CD4-positive, alpha-beta T cell treated with Interleukin-2 at 100 ng/mL for 4 hours (primary cell): ENCODE measurements at places on chromosomes 3 and 15.
A peak's percentile ranks its signal among the peaks of the same experiment; 100 is the strongest.

DNA sequence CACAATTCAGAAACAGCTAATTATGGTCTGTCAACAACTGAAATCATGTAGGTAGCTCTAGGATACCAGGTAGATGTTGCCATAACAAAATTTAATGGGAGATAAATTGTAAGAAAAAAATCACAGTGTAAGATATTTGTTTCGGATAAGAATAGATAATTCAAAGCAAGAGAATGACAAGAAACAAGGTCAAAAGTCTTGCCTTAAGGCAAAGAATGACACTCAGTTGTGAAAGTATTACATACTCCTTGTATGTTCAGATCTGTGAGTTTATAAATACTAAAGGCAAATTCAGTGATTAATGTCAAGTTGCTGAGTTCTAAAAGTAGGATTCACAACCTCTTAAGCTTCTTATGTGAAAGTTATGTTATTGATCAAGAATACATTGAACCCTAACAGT is 772.2 kb upstream of the SGO1 start:
- DNase-seq, result no peak

- DNase-seq, result no peak
Measured at GRCh38 chr15:61951949-61952348, 108.3 kb downstream of the VPS13C start.

- DNase-seq, result no peak
Measured at GRCh38 chr3:193212844-193213243, 28.2 kb upstream of the PLAAT1 start.

DNA sequence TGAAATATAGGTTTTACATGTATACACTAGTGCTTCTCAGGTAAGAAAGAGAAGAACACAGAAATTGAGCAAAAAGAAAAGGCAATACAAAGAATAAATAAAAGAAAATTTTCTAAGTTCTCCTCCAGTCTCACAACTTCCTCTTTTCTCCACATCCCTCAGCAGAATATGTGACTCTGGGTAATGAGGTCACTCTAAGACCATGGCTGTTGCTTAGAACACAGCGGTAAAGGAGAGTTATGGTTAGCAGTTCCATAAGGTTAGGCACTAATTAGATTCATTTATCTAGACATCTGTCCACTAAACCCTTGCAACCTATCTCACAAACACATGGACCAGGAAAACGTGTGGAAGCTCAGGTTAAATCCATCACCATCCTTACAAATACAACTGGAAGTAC is 47.9 kb downstream of the IGSF11 start:
- no peak for DNase-seq

GRCh38 chr3:190926619-190927018 is 64.1 kb upstream of the GMNC start:
- no peak for DNase-seq

GRCh38 chr15:46278062-46278461 is 643.2 kb downstream of the SQOR start:
- no peak for DNase-seq

DNA sequence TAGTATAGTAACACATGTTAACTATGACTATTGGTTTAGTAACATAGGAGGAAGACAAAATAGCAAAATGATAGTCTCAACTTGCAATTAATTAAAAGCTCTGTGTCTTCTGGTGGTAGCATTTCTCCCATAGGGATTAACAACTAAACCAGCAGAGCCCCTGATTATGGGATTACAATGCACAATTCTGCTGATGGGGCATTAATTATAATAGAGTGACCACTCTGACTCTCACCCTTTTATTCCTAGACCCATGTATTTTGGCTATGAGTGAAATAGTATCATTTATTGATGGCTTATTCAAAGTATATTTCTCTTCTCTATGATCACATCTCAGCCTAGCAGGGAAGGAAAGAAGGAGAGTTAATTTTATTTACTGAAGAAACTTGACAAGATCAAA is 17.5 kb upstream of the GOLGA8B start:
- no peak for DNase-seq

GRCh38 chr3:151084893-151085226 is 604 bp upstream of the MED12L start:
- DNase-seq, result no peak

DNA sequence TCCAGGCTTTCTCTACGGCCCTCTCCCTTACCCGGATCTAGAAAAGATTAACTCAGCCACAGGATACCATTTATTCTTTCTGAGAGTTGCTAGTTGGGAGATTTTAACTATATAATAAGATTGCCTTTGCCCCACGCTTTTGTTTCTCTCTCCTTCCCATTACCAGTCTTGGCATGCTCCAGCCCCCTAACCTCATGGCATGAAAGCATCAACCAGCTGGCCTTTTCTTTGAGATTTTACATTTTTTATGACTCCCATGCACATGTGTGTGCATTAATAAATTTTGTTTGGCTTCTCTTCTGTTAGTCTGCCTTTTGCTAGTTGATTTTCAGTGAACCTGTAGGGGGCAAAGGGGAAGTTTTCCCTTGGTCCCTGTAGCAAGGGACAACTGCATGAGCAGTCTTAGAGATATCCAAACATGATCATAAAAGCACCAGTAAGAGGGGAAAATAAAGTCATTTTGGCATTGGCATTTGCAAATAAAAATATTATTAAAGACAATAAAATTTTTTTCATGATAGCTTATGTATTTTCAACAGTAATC is 73.6 kb downstream of the OXSM start:
- no peak for DNase-seq

DNA sequence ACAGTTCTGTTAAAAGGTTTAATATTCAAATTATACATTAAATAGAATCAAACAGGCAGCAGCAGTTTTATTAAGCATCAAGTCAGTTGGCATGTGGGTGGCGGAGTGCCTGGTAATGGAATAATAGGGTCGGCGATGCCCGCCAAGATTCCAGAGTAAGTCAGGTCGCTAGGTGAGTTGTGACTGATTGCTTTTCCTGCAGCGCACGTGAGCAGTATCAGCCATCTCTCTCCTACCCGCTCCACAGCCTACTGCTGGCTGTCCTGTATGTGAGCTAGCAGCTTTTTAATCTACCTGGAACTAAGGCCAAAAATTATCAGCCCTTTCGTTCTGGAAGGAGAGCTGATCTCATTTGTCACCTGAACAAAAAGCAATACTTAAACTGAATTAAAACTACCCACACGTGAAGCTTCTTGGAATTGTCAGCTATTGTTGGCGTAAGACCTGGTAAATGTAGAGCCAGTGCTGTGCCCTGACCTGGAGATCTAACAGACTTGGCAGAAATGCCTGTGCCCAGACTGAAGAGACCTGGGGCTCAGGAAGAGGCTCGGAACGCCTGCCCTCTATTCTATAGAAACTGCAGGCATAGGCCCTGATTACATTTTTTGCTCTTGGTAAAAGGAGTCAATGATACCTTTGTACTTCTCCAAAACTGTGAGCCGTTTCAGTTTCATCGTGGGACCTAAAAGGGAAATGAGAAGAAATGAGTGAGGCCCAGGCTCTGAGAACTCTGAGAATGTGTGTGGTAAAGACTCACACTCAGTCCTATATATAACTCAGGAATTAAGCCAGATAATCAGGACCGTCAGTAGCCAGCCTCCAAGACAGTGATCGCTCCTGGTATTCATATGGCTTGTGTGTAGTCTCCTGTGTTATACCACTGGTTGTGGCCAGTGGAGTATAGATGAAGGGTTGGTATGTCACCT is 21.9 kb downstream of the IDH3A start:
- no peak for DNase-seq

- no peak for DNase-seq
Measured at GRCh38 chr3:137963463-137963862, 46.5 kb upstream of the CLDN18 start.

GRCh38 chr3:965826-966225 is 127.0 kb upstream of the CNTN6 start:
- no peak for DNase-seq

- DNase-seq, result no peak
Measured at GRCh38 chr3:171791692-171792076, 18.6 kb downstream of the PLD1 start.

DNA sequence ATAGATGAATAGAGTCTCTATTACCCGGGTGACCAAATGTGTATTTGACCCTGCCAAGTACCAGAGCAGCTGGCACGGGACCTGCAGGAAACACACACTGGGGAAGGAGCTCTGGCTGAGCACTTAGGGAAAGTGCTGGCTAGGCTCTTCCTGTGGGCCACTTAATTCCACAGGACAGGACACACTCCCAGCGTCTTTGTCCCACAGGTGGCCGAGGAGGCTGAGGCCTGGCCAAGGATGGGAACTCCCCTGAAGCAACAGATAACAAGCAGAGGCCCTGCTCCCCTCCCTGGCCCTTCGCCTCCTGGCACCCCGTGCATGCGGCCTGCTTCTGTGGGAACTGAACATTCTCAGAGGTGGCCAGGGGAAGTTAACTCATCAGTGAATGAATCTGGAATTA is 180.8 kb downstream of the ATP10A start:
- no peak for DNase-seq

GRCh38 chr3:114417675-114418074 is 123.8 kb downstream of the TIGIT start:
- no peak for DNase-seq

DNA sequence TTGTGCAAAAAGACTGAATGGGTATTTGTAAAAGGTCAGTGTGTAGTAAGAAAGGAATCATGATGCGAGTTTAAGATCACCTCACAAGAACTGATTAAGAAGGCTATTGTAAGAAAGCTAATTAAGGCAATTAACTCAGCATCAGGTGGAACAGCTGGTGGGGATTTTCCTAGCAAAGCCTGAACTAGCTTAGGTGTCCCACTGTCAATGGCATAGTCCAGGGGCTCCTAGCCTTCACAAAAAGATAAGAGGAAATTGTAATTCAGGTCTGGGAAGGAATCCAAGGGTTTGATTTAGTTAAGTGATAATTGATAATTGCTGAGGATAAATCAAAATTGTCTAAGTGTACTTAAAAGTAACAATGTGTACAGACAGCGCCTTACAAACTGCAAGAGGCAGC is 901.6 kb downstream of the TUSC7 start:
- no peak for DNase-seq

DNA sequence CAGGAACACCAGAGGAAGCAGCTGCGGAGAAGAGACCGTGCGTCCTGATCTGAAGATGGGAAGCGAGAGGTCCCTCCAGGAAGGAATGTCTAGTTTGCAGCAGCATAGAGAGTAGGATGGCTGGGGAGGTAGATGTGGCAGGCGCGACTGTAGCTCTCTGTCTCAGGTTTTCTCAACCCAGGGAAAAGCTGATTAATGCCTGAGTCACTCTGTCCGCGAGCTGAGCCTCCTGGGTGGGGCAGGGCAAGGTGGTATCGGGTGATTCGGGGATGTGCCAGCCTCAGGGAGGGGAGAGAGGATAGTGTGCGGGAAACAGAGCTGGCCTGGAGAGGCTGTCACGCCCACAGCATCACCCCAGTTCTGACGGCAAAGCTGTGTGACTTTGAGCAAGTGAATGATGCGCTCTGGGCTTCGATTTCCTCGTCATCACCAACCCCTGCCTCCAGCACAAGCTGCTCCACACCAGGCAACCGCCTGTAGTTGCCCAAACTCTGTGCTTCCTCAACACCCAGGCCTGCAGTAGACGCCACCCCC is 28.4 kb downstream of the CPN2 start:
- DNase-seq, result no peak

DNA sequence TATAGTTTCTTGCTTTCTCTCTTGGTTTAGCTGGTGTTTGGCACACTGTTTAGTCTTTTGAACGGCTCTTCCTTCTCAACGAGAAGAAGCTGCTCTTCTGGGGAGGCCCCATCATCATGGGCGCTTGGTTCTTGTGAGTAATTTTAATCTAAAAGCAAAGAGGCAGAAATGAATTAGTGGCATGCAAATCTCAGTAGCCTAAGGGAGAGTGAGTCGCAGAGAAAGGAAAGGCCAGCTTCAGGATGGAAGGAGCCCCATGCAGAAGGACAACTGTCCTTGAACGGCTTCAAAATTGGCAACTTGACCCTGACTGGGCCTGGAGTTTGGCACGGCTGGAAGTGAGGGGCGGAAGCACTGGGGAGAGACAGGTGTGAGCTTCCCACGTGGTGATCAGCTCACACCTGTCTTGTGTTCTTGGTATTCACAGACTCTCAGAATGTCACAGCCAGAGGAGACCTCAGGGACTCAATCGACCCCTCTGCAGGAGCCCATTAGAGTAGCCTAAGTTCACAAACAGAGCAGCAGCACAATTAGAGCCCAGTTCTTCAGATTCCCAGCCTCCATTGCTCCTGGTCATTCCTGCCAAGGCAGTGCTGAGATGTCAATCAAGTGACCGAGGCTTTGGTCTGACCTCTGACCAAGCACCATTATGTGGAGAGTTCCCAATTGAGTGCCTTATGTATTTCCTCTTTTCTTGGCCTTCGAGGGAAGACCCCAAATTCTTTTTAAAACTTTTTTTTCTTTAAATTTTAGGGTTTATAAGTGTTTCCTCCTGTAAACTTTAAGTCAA is 41.3 kb upstream of the ETV5 start:
- no peak for DNase-seq

DNA sequence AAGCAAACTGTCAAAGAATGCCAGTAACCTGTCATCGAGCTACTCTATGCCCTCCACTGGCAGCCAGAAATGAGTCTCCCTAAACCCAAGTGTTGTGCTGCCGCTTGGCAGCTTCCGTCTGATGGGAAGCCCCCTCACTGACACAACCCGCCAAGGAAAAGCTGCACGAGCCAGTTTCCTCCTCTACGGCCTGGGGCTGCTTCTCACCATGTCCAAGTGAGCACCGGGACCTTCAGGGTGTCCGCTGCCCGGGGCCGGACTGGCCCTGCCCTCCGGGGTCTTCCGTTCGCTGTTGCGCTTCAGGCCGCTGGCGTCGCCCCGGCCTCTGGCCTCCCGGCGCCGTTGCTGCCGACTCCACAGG is 490 bp downstream of the TOMM70 start:
- peak; percentile 35 for DNase-seq

GRCh38 chr3:181933052-181933618 is 221.4 kb downstream of the SOX2 start:
- DNase-seq, result no peak

DNA sequence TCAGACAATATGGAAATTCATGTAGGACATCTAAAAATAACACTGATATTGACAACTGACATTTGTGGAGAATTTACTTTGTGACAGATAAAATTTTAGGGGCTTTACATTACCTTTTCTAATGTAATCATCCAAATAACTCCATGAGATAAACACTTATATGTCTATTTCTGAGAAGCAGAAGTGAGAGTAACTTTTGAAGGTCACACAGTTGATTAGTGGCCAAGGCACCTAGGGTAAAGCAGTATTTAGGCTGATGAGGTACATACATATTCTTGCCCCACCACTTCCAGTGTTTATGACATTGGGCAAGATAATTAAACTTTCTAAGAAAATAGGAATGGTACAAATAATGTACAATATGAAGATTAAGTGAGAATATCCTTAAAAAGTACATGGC is 248.4 kb downstream of the CPNE4 start:
- no peak for DNase-seq

DNA sequence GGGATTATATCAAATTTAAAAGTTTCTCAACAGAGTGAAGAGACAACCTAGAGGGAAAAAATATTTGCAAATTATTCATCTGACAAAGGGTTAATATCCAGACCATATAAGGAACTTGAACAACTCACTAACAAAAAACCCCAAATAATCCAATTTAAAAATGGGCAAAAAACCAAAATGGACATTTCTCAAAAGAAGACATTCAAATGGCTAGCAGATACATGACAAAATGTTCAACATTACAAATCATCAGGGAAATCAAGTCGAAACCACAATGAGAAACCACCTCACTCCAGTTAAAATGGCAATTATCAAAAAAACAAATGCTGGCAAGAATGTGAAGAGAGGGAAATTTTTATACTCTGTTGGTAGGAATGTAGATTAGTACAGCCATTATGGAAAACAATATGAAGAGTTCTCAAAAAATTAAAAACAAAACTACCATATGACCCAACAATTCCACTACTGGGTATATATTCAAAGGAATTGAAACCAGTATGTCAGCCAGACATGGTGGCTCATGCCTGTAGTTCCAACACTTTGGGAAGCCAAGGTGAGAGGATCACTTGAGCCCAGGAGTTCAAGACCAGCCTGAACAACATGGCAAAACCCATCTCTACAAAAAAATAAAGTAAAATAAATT is 88.5 kb downstream of the CSNK1G1 start:
- DNase-seq, result no peak
